ENCODE measurements at places on chromosomes 16 and 17.

DNA sequence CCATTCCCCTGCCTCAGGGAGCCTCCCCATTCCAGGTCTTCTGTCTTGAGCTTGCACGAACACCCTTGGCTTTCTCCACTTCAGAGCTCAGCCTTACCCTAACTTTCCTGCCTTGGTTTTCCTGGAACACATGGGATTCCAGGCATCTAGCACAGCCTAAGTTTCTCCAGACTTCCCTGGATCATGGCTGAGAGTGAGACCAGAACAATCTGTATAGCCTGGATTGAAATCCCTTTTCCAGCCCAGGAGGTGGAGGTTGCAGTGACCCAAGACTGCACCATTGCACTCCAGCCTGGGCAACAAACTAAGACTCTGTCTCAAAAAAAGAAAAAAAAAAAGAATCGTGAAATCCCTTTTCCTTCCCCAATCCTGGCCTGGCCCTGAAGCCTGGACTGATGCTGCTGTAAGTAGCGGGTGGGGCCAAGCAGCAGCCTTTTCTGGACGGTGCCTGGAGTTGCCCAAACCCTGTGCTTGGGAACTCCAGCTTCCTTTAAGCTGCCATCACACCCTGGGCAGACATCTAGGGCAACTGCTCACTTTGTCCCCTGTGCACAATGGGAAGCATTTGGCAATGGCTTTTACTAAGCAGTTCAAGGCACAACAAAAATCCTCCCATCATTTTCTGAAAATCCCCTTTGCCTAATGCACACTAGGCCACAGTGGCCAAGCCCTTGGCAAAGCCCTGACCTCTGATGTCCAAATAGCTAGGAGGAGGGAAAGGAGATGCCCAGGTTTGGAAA lies 12.0 kb upstream of the SLC16A5 start:
- no peak for DNase-seq

DNA sequence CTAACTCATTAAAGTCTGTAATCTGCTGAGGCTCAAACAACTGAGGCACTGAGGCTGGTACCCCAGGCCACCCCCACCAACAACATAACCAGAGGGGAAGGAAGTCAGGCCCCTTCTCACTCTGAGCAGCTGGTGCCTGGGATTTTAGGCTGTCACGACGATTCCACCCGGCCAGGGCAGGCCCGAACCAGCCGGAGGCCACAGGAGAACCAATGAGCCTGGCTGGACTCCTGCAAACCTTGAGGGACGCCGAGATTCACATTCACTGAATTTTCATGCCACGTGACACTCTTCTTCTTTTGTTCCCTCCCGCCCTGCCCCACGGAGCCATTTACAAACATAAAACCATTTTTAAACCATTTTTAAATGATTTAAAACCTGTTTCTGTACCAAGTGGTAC lies 48.1 kb downstream of the RPH3AL start:
- no peak for DNase-seq

DNA sequence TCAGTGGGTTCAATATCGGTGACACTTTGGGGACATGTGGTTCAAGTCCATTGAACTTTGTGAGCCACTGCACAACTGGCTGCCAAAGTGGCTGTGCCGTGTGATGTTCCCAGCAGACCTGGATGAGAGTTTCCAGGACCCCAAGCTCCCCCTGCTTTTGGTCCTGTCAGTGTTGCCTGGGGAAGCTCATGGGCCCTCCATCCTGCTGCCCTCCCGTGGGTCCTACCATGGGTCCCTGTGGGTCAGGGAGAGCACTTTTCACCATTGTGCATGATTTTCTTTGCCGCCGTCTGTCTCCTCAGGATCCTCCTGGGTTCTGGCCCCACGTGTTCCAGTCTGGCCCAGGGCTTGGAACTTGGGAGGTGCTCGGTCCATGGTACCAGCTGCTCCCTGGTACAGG lies 38.1 kb downstream of the LGALS9 start:
- no peak for DNase-seq

- DNase-seq = no peak
These were observed 383.0 kb upstream of the PMFBP1 start for GRCh38 chr16:72554935-72555334.

DNA sequence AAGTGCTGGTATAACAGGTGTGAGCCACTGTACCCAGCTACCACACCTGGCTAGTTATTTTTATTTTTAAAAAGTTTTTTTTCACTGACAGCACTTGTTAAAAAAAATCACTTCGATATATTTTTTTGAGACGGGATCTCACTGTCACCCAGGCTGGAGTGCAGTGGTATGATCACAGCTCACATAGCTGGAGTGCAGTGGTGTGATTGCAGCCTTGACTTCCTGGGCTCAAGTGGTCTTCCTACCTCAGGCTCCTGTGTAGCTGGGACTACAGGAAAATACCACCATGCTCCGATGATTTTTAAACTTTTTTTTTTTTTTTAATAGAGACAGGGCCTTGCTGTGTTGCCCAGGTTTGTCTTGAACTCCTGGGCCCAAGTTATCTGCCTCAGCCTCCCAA lies 12.9 kb downstream of the NBR1 start:
- DNase-seq = no peak

GRCh38 chr17:8910969-8911604 lies 43.6 kb upstream of the PIK3R6 start:
- DNase-seq = no peak

DNA sequence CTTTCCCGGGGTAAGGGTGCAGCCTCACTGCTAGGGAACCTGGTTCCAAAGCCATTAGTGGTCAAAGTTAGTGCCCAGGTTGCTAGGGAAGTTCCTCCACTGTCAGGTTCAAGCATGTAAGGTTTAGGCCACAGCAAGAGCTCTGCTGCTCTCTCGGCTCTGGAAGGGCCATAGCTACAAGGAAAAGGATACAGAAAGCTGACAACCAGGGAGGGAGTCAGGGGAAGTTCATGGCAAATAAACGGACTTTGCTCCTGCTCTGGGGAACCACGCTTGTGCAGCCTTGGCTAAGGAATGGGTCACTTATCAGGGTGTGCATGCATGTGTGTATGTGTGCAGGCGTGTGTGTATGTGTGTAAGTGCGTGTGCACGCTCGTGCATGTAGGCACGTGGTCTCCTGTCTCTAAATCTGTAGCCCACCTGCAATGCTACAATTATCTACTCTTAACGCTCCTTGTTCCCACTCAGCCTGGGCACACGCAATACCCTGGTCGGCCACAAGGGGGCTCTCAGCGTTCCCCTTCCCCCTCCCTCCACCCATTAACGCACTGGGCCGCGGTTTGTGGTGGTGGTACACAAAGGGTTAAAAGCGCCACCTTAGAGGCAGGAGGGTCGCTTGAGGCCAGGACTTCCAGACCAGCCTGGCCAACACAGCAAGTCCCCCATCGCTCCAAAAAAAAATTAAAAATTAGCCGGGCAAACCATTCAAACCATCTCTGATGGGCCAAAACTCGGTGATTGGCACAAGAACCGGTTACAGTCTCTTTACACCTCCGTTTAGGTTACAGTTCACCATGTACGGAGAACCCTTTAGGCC lies 48.4 kb upstream of the KDM8 start:
- no peak for DNase-seq

DNA sequence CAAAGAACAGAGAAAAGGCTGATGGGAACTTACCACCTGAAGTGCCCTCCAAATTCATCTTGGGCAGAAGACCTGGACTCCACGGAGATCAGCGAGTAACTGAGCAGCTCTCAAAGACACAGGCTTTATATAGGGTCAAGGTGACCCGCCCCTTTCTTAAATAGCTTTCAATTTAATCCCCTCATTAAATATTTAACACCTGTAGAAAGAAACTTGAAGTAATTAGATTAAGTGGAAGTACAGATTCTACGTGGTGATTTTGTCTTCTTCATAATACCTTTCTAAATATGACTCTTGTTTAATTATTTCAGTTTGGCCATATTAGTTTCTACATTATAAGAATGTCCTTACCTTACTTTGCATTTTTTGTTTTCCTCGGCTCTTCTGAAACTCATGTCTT lies at the start of gene DUXB:
DUXB (minus strand) TSS at position 101 of the 400 bp plus-strand sequence; CDS start at position 58, 43 bp downstream.
- DNase-seq = no peak

GRCh38 chr16:28090646-28091377 lies 27.3 kb upstream of the GSG1L start:
- no peak for DNase-seq

GRCh38 chr16:87687126-87687910 lies 78.5 kb downstream of the KLHDC4 start:
- no peak for DNase-seq

GRCh38 chr16:6105115-6105514 lies 1007.5 kb upstream of the EEF2KMT start:
- no peak for DNase-seq

- no peak for DNase-seq
These were observed 2.2 kb upstream of the GSDMA start for GRCh38 chr17:39960524-39961041.

GRCh38 chr17:81390029-81390872 lies 5.0 kb upstream of the BAHCC1 start:
- no peak for DNase-seq

GRCh38 chr17:76345377-76345974 lies 8.2 kb downstream of the PRPSAP1 start:
- DNase-seq = no peak

DNA sequence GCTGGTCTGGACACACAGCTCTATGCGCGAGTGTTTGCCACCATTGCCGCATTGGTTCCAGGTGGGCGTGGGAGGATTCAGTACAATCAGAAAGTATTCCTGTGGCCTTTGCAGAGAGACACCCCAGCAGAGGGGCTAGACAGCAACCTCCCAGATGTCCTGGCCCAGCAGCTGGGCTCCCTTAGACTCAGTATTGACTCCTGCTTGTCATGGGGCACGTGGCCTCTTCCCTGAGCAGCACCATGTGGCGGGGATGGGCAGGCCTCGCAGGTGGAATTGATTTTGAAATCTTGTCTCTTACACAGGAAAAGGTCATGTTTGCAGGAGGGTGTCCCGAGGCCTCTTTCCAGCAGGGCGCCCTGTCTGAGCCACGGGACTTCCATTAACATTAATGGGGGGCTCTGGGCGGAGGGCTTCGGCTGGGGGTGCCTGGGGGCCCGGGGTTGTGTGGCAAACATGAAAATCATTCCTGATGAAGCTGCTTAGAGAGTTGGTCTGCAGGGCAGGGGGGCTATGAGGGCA lies 96.4 kb downstream of the C16orf78 start:
- DNase-seq = no peak

- no peak for DNase-seq
These were observed 11.9 kb upstream of the KDM8 start for GRCh38 chr16:27191352-27191924.

DNA sequence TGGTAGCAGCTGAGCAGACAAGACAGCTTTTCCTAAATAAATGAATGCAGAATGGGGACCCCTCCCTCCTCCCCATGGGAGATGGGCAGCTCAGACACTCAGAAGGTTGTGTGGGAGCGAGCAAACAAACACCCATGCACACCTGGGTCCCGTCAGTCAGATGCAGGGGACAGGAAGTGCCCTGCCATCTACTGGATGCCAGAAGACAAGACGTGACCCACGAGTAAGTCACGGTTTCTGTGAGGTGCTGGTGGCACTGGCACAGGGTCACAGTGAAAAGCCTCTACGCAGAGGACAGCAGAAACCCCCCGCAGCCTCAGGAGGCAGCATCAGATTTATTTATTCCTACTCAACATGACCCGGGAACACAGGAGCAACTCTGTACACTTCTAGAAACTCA lies 8.4 kb downstream of the HBQ1 start:
- no peak for DNase-seq

- DNase-seq = no peak
These were observed 570.5 kb downstream of the WWOX start for GRCh38 chr16:78669994-78670393.

DNA sequence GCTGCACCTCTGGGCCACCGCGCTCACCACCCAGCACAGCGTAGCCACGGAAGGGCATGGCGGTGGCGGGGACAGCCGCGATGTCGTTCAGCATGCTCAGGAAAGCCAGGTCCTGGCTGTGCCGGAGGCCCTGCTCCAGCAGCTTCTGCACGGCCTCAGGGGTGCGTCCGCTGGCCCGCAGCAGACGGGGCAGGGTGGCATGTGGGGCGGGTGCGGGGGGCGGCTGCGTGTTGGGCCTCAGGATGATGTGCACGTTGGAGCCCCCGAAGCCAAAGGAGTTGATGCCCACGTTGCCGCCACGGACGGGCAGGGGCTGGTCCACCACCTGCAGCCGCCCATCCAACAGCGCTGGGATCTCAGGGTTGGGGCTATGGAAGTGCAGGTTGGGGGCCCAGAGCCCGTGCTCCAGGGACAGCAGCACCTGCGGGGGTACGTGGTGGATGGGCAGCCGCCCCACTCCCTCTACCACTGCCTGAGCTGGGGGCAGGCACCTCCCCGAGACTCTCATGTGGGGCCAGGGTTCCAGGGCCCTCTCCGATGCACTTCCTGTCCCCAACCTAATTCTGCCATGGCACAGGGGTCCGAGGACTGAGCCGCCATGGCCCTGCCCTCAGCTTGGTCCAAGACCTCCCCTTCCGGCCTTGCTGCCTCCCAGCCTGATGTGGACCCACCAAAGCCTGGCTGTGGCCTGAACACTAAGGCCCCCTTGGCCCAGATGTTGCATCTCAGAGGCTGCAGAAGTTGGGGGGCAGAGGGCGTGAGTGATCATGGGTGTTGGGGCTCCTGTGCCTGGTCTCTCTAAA lies 6.6 kb downstream of the FASN start:
- DNase-seq = no peak

DNA sequence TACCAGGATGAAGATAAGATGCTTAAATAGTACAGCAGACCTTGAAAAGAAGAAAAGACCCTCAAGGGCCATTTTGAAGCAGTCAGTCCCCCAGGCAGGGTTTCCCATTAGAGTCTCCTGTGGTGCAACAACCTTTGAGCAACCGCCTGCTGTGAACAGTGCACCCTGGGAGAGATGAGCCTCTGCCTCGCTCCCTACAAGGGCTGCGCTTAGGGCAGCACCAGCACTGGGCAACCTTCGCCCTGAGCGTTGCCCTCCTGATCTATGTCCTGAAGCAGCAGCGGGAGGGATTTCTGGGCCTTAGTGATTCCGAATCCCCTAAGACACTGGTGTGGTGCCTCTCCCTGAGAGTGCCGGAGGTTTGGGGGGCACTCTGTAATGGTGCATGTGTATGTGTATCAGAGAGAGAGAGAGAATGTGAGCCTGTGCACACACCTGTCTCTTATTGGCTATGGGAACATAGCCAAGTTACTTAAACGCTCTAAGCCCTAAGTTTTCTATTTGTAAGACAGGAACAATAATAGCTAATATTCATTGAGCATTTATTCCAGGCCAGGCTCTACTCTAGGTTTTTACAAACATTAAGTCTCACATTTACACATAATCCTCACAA lies 25.2 kb upstream of the ABCC12 start:
- DNase-seq = no peak

GRCh38 chr16:53087101-53087500 lies 32.3 kb downstream of the CHD9 start:
- DNase-seq = peak; percentile 32

- DNase-seq = no peak
These were observed 22.3 kb upstream of the PRKAR1A start for GRCh38 chr17:68489919-68490318.

DNA sequence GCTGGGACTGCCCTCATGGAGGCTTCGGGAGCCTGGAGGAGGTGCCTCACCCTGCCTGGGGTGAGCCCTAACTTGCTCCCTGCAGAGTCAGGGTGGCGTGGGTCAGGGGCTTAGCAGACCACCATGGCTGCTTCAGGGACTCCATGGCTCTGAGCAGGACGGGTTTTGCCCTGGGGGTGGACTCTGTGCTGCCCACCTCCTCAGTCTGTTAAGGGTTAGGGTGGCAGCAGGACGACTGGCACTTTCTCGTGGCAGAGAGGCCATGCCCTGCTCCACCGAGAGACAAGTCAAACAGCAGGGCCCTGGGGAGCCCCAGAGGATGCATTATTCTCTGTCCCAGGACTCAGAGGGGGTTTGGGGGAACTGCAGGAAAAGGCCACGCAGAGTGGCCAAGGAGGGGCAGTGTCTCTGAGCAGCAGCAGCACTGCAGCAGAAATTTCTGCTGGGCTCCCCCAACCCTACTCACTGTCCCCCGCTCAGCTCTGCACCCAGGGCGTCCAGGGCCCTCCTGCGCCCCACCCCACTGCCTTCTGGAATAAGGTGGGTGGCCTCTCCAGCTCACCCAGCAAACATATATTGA lies 1.8 kb upstream of the PRSS22 start:
- DNase-seq = no peak
